ENCODE measurements at places on chromosomes 16 and 17.

GRCh38 chr17:49247944-49248343 is 17.4 kb upstream of the PHOSPHO1 start:
- DNase-seq = no peak

GRCh38 chr17:73351764-73352163 is 40.0 kb upstream of the CDC42EP4 start:
- DNase-seq = no peak

DNA sequence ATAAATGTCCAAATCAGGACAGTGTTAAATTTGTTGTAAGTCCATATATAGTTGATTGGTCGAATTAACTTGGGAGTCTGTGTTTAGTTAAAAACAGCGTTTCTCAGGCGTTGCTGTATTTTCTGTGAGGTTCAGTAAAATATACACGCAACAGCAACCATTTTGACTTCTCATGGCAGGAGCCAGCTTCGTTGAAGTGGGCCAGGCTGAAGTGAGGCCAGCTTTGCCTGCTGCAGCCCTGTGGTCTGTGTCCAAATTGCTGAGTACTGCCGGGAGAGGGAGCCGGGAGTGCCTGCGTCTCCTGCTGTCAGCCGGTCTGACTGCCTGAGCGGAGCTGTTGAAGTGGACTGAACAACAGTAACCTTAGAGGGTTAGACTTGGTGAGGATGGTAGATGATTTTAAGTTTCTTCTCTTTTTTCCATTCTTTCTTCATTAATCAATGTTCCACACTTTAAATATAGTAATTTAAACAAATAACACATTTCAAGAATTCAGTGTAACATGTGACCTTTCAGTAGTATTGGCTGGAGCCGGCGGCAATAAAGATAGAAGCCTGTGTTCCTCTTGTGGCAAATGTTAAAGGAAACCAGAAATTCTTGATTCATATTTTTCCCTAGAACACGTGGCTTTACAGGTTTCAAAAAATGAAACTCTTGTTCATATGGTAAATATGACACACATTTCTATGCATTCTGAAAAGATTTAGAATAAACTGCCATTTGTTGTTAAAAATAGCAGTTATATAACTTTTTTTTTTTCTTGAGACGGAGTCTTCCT is 37.0 kb upstream of the ZNF750 start:
- DNase-seq = no peak

DNA sequence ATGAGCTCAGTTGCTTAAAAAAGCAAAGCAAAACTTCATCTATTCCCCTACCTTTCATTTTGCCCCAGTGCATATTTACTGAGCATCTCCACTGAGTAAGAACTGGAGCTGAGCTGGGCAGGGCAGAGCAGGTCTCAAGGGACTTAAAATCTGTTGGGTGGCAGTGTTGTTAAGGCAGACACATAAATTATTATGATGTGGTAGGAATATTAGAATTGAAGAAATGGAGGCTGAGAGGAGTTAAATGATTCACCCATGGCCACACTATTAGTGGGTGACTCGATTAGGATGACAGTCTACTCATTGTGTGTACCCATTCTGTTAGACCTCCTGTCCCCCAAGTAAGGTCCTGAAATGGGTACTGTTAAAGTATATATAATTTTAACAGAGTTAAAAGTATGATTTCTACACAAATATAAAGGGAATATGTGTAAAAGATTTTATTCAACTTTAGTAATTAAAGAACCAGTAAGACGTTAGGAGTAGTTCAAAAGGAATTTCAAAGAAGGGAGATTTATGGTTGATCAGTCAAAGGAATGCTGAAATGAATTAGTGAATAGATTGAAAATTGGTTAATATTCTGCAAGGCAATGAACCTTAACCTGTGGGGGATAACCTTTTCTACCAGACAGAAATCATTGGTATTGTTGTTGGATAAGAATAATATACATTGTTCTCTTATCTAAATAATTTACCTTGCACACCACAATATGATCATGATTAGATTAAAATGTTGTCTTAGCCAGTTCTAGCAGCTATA is 17.5 kb downstream of the ITGB3 start:
- no peak for DNase-seq

- DNase-seq = no peak
Measured at GRCh38 chr17:12983991-12984884, 33.6 kb downstream of the ELAC2 start.

Data from stimulated activated CD8-positive, alpha-beta memory T cell treated with anti-CD3 and anti-CD28 coated beads, Interleukin-15, amount 100 ng/mL, for 1 hour (primary cell).